Heart right ventricle (tissue), 16 donors: ENCODE measurements at places on chromosomes 12 and 14. TPM values are rescaled to one million over a fixed set of nuclear protein-coding genes. Genes with fewer than 3 reads are reported as not detected.

DNA sequence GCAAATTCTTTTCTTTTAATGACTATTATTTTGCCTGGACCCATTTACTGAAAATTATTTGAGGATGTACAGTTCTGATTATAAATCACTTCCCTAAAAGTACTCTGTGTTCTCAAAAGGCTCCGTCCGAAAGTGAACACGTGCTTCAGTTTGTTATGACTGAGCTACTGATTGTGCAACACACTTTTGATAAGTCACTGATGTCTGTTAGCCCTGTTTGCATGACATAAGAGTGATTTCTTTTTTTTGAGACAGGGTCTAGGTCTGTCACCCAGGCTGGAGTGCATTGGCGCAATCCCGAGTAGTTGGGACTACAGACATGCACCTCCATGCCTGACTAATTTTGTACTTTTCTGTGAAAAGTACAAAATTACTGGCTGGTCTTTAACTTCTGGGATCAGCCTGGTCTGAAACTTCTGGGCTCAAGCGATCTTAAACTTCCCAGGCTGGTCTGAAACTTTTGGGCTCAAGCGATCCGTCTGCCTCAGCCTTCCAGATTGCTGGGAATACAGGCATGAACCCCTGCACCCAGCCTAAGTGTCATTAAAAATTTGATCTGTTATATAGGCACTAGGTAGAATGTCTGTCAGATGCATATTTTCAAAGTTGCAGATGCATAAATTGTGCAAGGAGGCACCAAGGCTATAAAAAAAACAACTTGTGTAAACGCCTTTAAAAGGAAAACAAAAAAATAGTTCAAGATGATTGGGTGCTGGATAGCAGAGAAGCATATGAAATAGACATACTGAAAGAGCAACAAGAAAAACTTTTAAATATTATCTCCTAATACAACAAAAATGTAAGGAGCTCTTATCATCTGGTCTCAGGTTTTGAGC lies 111.5 kb downstream of the SRGAP1 start:
- no peaks in the 10 kb centered on the region for H3K36me3 ChIP-seq
- no peak for DNase-seq
- no peaks in the 10 kb centered on the region for H3K27me3 ChIP-seq
- peak overlapping the region; percentile 5 for H3K4me3 ChIP-seq
- peaks cover 6% of the 10 kb centered on the region for H3K4me1 ChIP-seq
- no peak overlapping the region for H3K27ac ChIP-seq

- peak overlapping the region; percentile 64 for H3K27ac ChIP-seq
- no peaks in the 10 kb centered on the region for H3K27me3 ChIP-seq
- H3K36me3 ChIP-seq: no peaks in the 10 kb centered on the region
- H3K4me3 ChIP-seq: no peak overlapping the region
- DNase-seq: no peak
These were observed 43.4 kb downstream of the SH2B3 start for GRCh38 chr12:111448846-111449790.

DNA sequence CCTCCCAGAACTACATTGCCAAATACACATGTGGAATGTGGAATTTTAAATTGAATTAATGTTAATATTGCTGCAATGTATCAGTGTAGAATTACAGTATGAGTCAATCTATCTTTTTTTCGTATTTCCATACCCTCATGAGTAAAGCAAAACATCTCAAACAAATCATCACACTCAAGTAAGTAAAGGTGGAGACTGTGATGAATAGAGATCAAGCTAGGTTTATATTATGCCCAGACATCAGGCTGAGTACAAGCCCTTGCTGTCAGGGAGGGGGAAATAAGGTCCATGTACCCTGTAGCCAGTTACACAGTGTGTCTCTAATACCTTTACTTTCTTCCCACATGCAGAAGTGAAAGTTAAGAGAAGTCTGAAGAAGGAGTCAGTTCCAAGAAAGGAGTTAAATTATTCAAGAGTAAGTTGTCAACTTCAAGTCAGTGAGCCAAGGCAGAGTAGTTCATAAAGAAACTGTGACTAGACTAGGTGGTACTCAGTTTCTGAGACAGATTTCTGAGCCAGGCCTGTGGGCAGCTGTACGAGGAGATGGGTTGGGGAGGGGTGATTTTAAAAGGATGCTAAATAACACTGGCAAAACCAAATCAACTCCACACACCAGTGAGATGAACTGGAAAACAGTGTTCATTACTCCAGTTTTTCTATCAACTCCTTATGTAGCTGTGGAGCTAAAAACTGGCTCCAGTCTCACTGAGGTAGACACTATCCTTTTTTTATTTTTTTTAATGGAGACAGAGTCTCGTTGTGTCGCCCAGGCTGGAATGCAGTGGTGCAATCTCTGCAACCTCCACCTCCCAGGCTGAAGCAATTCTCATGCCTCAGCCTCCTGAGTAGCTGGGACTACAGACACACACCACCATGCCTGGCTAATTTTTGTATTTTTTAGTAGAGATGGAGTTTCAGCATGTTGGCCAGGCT lies 23.8 kb upstream of the STK38L start:
- no peak overlapping the region for H3K4me3 ChIP-seq
- H3K27ac ChIP-seq: no peak overlapping the region
- H3K4me1 ChIP-seq: no peaks in the 10 kb centered on the region
- no peaks in the 10 kb centered on the region for H3K36me3 ChIP-seq

DNA sequence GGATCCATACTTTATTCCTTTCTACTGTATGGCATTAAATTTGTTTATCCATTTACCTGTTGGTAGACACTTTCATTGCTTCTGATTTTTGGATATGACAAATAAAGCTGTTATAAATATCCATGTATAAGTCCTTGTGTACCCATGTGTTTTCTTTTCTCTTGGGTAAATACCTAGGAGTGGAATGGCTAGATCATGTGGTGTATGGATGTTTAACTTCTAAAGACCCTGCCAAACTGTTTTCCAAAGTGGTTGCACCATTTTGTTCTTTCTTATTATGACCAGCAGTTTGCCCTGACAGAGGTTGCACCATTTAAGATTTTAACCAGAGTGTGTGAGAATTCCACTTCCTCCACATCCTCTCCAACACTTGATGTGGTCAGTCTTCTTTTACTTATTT lies 6.0 kb upstream of the DAZAP2 start:
- no peaks in the 10 kb centered on the region for H3K27me3 ChIP-seq
- no peak overlapping the region for H3K4me3 ChIP-seq
- H3K36me3 ChIP-seq: no peaks in the 10 kb centered on the region
- DNase-seq: no peak
- H3K4me1 ChIP-seq: no peaks in the 10 kb centered on the region
- no peak overlapping the region for H3K27ac ChIP-seq

DNA sequence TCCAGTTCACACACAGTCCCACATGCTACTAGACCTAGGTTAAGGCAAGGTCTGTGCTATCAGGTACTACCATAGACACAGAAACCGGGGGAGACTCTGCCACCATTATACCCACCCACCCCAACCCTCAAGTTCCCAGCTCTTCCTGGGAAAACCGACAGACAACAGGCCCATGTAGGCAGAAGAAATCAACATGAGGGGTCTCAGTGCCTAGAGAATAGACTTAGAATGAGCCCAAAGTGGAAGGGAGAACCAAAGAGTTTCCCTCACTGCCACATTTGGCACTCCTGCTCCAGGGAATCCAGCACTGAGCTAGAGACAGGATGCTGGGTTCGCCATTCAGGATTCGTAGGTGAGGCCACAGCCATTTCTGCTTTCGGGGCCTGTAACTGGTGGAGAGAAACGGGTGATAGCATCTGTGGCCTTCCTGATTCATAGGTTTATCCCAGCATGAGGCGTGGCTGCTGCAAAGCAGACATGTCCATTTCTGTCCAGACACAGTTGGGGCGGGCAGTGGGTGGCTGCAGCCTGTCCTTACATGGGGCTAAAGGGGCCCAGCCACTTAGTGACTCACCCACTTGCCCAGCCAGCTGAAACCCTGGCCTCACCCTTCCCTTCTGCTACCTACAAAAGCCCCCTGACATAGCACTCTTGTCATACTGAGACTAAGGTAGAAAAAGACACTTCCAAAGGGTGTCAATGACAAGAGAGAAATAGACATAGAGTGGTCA lies 69.4 kb downstream of the IRF2BPL start:
- no peaks in the 10 kb centered on the region for H3K36me3 ChIP-seq
- peak; percentile 76 for DNase-seq
- no peaks in the 10 kb centered on the region for H3K27me3 ChIP-seq
- H3K4me3 ChIP-seq: no peak overlapping the region
- H3K27ac ChIP-seq: peak overlapping the region; percentile 92

DNA sequence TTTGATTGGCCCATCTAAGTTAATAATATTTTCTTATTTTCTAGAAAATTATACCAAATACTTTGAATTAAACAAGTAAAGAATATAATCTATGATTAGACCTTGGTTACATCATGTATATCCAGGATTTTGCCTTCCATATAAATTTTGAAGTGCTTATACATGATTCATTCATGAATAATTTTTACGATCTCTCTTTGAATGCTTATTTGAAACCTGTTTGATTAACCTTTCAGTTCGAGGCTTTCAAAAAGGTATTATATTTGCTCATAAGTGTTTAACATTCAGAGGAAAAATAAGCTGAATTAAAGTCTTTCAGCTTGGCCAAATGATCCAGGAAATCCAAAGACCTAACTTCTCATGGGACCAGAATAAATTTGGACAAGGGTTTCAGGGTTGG lies 495.2 kb upstream of the GARIN6 start:
- no peak overlapping the region for H3K27ac ChIP-seq
- H3K36me3 ChIP-seq: no peaks in the 10 kb centered on the region
- H3K27me3 ChIP-seq: no peaks in the 10 kb centered on the region
- no peak overlapping the region for H3K4me3 ChIP-seq
- no peaks in the 10 kb centered on the region for H3K4me1 ChIP-seq

DNA sequence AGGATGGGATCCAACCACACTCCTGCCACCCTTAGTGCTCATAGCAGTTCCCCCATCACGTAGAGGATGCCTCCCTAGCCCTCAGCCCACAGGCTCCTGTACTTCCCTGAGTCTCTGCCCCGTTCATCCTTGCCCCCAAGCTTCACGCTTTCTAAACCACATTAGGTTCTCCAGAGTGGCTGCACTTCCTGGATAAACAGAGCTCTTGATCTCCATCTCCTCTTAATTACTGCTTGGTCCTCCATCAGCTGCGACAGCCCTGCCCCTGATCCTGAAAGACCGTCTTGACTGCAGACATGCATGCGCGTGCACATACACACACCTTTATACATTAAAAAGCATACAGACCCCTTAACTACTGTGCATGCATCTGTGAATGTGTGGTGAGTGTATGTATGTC lies 530.0 kb downstream of the BCL11B start:
- H3K36me3 ChIP-seq: no peaks in the 10 kb centered on the region
- no peak for DNase-seq
- no peak overlapping the region for H3K4me3 ChIP-seq
- no peaks in the 10 kb centered on the region for H3K27me3 ChIP-seq

- no peak overlapping the region for H3K4me3 ChIP-seq
- H3K27ac ChIP-seq: no peak overlapping the region
- no peak for DNase-seq
- H3K4me1 ChIP-seq: no peaks in the 10 kb centered on the region
- no peaks in the 10 kb centered on the region for H3K36me3 ChIP-seq
These were observed 356.7 kb downstream of the LRIG3 start for GRCh38 chr12:58563621-58564020.

DNA sequence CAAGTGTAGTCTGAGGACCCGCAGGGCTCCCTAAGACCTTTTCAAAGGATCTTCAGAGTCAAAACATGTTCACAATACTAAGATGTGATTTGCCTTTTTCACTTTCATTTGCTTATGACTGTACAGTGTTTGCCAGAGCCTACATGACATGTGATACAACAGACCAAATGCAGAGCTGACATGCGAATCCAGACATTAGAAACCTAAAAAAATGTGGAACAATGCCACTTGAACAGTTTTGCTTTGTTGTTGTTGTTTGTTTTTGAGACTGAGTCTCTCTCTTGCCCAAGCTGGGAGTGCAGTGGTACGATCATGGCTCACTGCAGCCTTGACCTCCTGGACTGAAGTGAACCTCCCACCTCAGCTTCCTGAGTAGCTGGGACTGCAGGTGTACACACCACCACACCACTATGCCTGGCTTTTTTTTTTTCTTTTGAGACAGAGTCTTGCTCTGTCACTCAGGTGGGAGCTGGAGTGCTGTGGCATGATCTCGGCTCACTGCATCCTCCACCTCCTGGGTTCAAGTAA lies 5.3 kb upstream of the RAB35 start:
- H3K36me3 ChIP-seq: peaks cover 12% of the 10 kb centered on the region
- no peak for DNase-seq
- no peak overlapping the region for H3K27ac ChIP-seq

DNA sequence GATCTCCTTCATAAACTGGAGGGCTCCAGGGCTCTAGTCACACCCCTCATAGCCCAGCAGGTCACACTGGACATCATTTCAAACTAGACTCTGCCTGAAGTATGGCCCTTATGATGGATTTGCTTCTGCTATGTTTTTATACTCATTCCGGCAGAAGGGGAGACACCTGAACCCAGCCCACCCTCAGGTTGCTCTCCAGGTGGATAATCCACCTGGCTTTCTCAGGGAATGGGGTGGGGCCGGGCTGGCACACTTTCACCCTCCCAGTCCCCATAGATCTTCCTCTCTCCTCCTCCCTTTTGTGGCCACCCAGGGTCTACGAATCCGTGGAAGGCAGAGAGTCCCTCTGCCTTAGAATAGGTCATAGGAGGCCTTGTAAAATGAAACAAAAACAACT lies 9.8 kb upstream of the KRT73 start:
- H3K27ac ChIP-seq: no peak overlapping the region
- DNase-seq: no peak
- no peaks in the 10 kb centered on the region for H3K4me1 ChIP-seq
- H3K27me3 ChIP-seq: no peaks in the 10 kb centered on the region

- no peak overlapping the region for H3K27ac ChIP-seq
- H3K36me3 ChIP-seq: no peaks in the 10 kb centered on the region
- H3K4me1 ChIP-seq: no peaks in the 10 kb centered on the region
- no peak for DNase-seq
These were observed 16.0 kb upstream of the LUM start for GRCh38 chr12:91127306-91127705.

DNA sequence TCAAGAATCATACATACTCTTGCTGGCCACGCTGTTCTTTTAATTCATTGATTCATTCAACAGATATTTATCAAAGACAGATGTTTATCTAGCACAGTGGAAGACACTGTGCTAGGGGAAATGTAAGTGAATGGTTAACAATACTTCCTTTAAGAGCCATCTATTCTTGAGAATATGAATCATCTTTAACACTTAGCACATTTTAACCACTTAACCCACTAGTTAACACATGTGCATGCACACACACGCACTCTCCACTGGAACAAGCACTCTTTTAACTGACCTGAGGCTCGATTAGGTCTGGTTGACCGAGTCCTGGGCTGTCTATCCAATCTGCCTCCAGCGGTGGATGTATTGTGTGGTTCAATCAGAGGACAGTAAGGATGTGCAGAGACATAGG lies 34.6 kb downstream of the LMNTD1 start:
- no peak overlapping the region for H3K27ac ChIP-seq
- H3K36me3 ChIP-seq: no peaks in the 10 kb centered on the region
- no peak for DNase-seq
- H3K4me3 ChIP-seq: no peak overlapping the region
- H3K27me3 ChIP-seq: no peaks in the 10 kb centered on the region

GRCh38 chr12:88931598-88931997 lies 351.3 kb upstream of the KITLG start:
- no peak for DNase-seq
- no peaks in the 10 kb centered on the region for H3K36me3 ChIP-seq
- no peaks in the 10 kb centered on the region for H3K27me3 ChIP-seq
- no peaks in the 10 kb centered on the region for H3K4me1 ChIP-seq
- no peak overlapping the region for H3K4me3 ChIP-seq

Gene GSG1
- not detected for polyA plus RNA-seq

Gene CYP46A1
- polyA plus RNA-seq: 1.5 TPM

Gene GPD1
- 13.2 TPM for polyA plus RNA-seq

Gene GDF3
- 0.22 TPM for polyA plus RNA-seq

Gene OASL
- polyA plus RNA-seq: 0.95 TPM

Gene FAM216A
- polyA plus RNA-seq: 27.2 TPM

Gene ACOT4
- 0.37 TPM for polyA plus RNA-seq

Gene GABARAPL1
- polyA plus RNA-seq: 111 TPM

Gene SOAT2
- polyA plus RNA-seq: 0.03 TPM

Gene NOS1
- polyA plus RNA-seq: not detected

Gene A2M
- polyA plus RNA-seq: 244 TPM
